DND-41 (cell line): ENCODE measurements at places on chromosomes 2 and 18.

DNA sequence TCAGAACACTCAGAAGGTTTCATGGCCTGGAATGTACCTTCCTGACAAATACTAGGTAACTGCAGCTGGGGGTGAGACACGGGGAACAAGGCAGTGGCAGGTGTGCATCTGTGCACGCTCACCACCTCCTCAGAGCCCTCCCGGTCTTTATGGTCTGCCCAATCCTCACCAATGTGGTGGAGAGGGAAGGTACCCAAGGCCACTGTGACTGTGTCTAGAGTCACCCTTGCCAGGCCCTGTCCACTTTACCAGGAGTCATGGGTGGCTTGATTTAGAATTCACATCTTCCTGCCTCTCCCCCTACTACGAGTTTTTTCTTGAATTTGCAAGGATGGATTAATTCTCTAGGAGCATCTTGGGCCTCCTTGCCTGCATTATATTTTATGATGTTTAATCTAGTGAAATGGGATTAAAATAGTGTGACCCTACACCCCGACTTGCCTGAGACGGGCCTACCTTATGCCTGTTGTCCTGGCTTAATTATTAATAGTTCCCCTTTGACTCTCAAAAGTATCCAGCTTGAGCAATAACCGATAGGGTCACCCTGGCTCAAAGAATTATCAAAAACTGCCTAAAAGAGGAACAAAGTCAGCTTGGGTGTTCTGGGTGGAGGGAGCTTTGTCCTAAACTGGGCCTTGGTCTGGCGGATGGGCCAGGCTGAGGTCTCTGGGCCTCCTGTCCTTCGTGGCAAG is 56.5 kb downstream of the ACAA2 start:
- DNase-seq: no peak

GRCh38 chr2:44392338-44392943 is 30.7 kb downstream of the CAMKMT start:
- peak; percentile 57 for DNase-seq

GRCh38 chr2:206208900-206209299 is 49.2 kb downstream of the EEF1B2 start:
- DNase-seq: no peak

- no peak for DNase-seq
Measured at GRCh38 chr2:200649724-200650123, 63.9 kb downstream of the AOX1 start.

DNA sequence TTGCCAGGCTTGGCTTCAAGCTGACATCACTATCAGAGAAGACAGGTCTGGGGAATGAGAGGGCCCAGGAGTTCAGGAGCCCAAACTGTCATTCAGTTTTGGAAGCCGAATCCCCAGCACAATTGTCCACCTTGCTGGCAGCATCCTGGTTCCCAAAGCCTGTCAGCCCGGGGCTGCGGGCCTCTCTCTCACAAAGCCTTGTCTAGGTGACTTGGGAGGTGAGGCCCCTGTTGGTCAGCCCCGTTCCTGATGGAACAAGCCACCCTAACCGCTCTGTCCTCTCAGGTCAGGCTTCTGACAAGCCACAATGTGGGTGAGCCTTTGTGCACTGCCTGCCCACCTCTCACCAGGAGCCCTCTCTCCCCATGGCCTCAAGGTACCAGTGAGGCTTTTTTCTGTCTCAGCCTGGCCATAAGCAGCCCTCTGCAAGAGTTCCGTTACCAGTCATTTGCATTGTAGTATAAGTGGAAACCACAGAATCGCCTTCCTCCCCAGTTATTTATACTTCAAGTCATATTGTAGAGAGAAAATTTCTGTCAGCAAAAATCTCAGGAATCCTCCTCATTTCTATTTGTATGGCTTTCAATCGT is 100.6 kb downstream of the MSH2 start:
- DNase-seq: no peak

GRCh38 chr18:22228976-22229375 is 59.6 kb downstream of the GATA6 start:
- no peak for DNase-seq

GRCh38 chr2:4937550-4937949 is 754.6 kb upstream of the SOX11 start:
- DNase-seq: no peak

DNA sequence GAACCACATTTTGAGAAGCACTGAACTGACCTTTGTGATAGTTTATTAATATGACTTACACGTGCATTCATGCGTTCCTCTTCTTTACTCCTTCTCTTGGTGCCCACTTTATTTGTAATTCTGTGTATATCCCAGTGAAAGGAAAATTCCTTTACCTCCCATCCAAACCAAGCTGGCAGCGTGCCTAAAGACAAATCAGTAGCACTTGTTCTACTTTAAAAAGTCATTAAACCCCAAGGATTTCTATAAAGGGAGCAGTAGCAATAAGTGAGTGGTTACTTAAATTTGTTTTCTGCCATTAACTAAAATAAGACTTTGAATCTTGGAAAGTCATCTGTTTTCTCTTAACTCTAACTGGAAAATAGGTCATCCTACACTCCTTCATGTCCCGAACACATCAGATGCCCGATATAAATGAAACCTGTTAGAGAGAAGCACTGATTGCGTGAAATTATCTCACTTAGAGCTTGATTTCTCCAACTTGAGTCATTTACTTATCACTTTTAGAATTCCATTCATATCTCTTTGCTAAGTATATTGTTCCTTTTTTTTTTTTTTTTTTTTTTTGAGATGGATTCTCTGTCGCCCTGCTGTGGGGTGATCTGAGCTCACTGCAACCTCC is 10.7 kb downstream of the PIK3C3 start:
- DNase-seq: no peak

GRCh38 chr2:98408155-98408554 is 36.5 kb upstream of the INPP4A start:
- no peak for DNase-seq

DNA sequence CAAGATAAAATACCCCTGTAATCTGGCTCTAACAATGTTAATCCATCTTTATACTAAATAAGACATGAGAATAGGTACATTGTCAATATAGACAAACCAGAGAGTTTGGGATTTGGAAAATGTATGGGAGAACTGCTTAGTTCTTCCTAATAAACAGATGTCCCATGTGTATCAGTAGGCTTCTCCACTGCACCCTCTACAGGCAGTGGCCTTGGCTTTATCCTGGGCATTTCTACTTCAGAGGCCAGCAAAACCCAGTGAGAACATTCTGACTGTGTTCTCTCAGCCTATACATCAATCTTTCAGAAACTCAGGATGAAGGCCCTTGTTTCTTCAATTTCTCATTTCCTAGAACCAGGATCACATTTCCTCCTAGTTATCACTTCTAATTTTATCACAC is 1167.5 kb upstream of the ACVR2A start:
- DNase-seq: no peak

DNA sequence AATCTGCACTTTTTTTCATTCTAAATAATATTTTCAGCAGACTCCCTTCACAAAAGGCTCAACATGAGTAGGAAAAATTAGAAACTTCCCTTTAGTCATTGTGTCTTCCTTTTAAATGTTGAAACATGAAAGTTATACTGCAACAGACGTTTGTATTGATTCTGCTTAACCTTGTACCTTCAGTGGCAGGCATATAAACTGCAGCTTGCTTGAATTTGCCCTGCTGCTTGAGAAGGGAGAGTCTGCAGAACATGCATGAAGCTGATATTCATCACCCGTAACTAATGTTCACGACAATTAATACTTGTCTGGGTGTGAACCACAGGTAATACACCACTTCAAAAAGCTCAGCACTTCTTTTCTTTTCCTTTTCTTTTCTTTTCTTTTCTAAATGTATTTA is 294.7 kb upstream of the LRP1B start:
- DNase-seq: no peak

GRCh38 chr2:16400127-16400623 is 265.5 kb downstream of the CYRIA start:
- no peak for DNase-seq

DNA sequence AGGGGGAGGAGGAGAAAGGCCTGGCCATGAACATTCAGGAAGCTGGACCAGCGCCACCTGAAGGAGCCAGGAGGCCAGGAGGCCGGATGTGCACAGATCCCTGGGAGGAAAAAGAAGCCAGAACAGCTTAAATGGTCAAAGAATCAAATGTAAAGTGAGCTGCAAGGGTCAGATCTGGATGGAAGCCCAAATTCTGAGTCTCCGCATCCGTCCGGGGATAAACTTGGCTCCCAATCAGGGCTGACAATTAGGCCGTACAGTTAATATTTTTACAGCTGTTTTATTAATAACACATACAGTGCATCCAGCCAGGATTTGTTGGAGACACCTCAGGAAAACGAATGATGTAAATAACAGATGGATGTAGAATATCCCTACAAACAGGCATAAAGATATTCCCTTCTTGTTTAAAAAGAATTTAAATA is 495.1 kb upstream of the TCF4 start:
- DNase-seq: no peak

- DNase-seq: no peak
Measured at GRCh38 chr2:2779727-2780126, 448.7 kb upstream of the MYT1L start.

- no peak for DNase-seq
Measured at GRCh38 chr18:78892721-78893120, 86.9 kb upstream of the SALL3 start.

GRCh38 chr18:49277395-49278036 is 182.9 kb downstream of the DYM start:
- DNase-seq: no peak

- peak; percentile 18 for DNase-seq
Measured at GRCh38 chr2:229273723-229274338, 2.7 kb upstream of the PID1 start.

GRCh38 chr2:100959225-100959880 is 42.7 kb upstream of the RPL31 start:
- no peak for DNase-seq

DNA sequence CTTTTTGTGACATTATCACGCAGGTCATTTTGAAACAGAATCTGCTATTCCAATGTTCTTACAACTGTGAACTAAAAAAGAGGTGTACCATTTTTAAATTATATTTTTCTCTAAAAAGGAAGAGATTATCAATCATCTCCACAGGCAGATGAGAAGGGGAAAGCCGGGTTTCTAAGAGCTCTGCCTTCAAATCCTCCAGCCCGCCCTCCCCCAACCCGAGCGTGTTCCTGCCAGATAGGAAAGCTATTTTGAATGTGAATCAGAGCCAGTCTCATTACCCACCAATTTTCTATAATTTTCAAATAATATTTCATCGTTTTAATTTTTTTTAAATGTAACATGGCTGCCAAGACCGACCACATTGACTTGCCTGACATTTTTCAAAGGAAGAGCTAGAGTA is 65.9 kb downstream of the KCNF1 start:
- DNase-seq: no peak

DNA sequence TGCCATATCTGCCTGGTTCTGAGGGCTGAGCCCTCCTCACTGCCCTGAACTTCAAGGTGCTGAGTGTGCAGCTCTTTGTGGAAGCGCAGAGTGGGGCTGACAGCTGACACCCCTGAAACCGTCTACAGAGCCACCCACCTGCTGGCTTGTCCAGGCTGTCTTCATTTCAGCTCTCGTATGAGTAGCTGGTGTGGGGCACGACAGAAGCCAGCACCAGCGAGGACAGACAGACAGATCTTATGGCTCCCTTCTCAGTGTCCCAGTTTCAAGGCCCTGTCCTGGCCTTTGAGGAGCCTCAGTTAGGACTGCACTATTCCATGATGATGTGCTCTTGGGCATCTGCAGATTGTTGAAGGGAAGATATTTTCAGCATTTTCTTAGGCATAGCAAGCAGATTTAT is 287.1 kb downstream of the SLC4A3 start:
- DNase-seq: no peak

- DNase-seq: no peak
Measured at GRCh38 chr2:174259981-174260380, 11.6 kb upstream of the OLA1 start.

- no peak for DNase-seq
Measured at GRCh38 chr2:160043265-160043664, 19.1 kb downstream of the PLA2R1 start.

GRCh38 chr18:46917108-46917802 is at the start of the genes KATNAL2 and PIAS2:
TSS of gene KATNAL2 (plus strand) at chr18:46917602. CDS start at chr18:46946873, 29,271 bp downstream.
TSS of gene PIAS2 (minus strand) at chr18:46917507. CDS start at chr18:46917345, 162 bp downstream.
- peak; percentile 83 for DNase-seq

DNA sequence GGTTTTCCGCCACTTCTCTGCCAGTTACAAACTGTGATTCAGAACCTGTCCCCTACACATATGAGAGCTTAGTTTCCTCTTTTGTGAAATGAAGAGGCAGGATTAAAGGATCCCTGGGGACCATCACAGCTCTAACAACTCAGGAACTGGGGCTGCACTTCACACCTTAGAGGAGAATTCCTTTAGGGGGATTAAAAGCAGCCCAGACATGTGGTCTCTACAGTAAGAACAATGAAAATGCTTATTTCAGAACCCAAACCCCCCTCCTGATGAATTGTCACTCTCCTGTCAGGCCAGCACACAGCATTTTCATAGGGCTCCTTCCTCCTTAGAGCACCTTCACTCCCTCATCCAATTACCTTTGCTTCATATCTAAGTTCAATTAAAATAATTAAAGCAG is 101.5 kb upstream of the NEDD4L start:
- no peak for DNase-seq

- DNase-seq: no peak
Measured at GRCh38 chr2:169511818-169512217, 2.3 kb downstream of the KLHL41 start.

DNA sequence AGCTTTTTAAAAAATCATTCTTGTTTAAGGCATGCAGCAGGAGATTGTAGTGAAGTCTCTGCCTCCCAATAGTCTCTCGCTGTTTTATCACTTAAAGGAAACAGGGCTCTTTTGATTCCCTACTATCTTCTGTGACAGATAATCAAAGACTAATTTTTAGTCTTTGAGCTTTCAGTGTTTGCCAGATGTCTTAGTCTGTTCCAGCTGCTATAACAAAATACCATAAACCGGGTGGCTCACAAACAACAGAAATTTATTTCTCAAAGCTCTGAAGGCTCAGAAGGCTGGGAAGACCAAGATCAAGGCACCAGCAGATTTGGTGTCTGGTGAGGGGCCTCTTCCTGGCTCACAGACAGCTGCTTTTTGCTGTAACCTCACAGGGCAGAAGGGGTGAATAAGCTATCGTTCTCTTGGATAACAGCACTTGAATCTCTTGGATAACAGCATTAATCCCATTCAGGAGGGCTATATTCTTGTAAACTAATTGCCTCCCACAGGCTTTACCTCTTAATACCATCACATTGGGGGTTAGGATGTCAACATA is 37.8 kb upstream of the STAT4 start:
- DNase-seq: peak; percentile 68

DNA sequence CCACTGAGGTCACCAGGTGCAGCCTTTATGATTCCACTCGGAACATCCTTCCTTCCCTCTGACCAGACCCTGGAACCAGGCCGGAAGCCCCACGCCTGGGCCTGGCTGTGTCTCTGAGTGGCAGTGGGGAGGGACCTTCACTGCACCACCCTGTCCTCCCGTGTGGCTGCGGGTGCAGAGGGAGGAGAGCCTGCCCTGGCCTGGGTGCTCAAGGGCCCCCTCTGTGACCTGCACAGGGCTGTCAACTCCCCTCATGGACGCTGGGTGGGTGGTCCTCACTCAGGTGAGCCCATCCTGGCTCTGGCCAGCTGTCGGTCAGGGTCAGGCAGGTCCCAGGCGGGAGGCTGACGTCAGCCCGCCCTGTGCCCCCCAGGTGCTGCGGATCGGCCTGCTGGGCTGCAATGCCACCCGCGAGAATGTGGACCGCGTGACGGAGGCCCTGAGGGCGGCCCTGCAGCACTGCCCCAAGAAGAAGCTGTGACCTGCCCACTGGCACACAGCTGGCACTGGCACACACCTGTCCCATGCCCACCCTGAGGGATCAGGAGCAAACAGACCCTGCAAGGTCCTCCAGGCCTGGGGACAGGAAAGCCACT is 9.8 kb downstream of the AGXT start:
- DNase-seq: no peak
